Mononuclear cell (primary cell): ENCODE measurements at places on chromosomes 1 and 21. TPM values are rescaled to one million over a fixed set of nuclear protein-coding genes. Genes with fewer than 3 reads are reported as not detected.

CLDN19 gene
- under 0.01 TPM for total RNA-seq

ANGPTL3 gene
- total RNA-seq = not detected

CXADR gene
- total RNA-seq = 0.42 TPM

KRTAP10-11 gene
- total RNA-seq = not detected

SRSF10 gene
- total RNA-seq = 316 TPM

LEMD1 gene
- total RNA-seq = 0.31 TPM

LAMC2 gene
- total RNA-seq = not detected

GABPA gene
- total RNA-seq = 40.2 TPM

LMX1A gene
- not detected for total RNA-seq

GPR37L1 gene
- not detected for total RNA-seq

OR2L5 gene
- total RNA-seq = not detected
